ENCODE measurements at places on chromosomes 5 and 9.
A peak's percentile ranks its signal among the peaks of the same experiment; 100 is the strongest.

- no peak for DNase-seq
Measured at GRCh38 chr5:147567917-147568598, 58.2 kb upstream of the DPYSL3 start.

DNA sequence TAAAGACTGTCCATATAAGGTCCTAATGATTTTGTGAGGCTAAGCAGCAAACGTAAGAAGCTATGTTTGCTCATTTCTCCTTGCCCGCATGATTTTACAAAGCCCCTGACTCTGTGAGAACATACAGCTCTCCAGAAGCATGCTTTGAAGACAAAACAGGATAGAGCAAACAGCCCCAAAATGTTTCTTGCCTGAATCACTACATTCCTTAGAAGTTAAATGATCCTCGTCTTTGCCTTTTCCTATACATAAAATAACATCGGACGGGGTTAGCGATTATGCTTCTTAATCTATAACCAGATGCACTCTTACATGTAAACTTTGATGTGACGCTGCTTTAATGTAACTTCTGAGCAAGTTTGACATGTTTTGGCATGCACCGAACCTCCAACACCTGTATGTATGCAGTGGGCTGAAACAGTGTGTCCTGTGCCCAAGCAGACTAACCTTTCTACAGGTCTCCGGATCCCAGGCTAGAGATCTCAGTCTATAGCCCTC is 353.7 kb downstream of the CETN3 start:
- no peak for DNase-seq

DNA sequence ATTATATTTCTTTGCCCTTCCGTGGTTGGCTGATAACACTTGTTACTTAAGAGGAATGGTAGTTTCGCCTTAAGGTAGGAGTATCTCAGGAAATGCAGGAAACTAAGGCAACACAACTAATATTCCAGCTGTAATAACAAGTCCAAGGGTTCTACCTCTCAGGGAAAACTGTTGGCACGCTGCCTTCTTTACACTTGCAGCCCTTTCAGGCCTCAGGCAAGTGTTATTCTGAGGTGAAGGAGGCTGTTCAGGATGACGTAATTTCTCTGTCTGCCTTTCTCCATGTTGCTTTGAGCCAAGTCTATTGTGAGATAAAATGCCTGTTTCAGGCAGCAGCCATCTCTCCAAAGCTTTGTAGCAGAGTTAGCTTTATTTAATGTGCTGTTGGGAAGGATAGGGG is 38.0 kb downstream of the VCAN start:
- DNase-seq: peak; percentile 28

- no peak for DNase-seq
Measured at GRCh38 chr9:109387206-109387605, 66.3 kb upstream of the EPB41L4B start.

GRCh38 chr9:36874921-36875320 is 159.1 kb downstream of the PAX5 start:
- no peak for DNase-seq

DNA sequence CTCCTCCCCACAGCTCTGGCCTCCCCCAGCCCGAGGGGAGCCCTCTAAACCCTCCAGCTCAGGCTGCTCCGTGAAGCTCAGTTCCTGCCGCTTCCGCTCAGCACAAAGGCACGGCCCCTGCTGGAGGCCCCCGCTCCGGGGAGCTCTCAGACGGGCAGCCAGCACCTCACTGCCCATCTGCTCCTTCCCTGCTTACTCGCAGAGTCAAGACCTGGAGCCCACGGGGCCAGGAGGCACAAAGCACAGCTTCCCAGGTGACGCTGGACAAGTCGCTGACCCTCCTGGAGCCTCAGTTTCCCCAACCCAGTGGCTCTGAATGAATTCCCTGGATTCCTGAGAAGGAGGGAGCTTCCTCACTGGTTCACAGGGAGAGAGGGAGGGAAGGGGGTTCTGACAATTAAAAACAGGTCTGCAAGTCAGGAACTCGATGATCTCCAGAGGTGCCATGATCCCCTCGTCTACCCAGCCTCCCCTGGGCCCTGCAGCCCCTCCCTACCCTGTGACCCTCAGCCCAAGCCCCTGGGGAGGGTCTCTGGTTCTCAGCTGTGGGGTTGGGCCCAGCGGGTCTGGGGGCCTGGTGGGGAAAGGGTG is 36.2 kb downstream of the VAV2 start:
- no peak for DNase-seq

GRCh38 chr9:98612061-98612752 is 96.5 kb downstream of the GABBR2 start:
- no peak for DNase-seq

DNA sequence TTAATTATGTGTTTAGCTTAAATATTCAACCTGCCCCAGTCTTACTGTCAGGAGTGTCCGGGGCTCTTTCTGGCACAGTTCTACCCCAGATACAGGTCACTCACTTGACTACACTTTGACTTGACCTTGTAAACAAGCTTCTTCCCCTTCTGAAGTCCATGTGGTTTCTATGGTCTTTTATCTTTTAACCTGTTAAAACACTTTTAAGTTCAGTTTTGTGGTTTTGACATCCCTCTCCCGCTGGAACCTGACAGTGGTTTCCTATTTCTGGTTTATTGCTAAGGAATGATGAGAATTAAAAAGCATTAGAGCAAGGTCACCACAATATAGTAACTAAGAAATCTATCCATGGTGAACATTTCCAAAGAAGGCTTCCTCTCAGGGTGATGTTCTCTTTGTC is 300.1 kb downstream of the TMEM167A start:
- DNase-seq: no peak

DNA sequence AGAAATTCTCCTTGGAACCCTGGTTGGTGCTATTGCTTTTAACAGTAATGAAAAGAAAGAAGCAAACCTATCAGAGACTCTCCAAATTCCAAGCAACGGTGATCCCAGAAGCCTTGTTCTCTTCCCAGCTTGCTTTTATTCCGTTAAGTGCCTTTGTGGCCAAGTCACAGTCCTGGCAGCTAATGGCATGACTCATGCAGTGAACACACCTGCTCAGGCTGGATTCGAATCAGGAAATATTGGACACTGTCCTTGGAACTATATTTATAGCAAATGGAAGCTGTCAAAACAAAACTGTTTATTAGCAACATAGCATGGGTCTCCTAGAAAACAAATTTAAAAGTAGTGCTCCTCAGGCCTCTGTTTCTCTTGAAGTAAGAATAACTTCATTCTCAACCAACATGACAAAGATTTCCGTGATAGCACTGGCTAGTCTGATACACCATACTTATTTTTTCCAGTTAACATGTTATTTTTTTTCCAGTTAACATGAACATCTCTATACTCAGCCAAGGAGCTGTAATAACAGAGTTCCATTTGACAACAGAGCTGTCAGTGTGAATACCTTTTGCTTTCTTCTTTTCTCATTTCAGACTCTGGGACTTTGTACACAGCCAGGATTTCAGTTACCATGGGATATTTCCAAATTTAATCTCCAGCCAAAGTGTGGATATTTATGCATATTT is 502.4 kb downstream of the GADD45G start:
- peak; percentile 73 for DNase-seq

- peak; percentile 53 for DNase-seq
Measured at GRCh38 chr5:6452622-6453504, 4.2 kb downstream of the UBE2QL1 start.

DNA sequence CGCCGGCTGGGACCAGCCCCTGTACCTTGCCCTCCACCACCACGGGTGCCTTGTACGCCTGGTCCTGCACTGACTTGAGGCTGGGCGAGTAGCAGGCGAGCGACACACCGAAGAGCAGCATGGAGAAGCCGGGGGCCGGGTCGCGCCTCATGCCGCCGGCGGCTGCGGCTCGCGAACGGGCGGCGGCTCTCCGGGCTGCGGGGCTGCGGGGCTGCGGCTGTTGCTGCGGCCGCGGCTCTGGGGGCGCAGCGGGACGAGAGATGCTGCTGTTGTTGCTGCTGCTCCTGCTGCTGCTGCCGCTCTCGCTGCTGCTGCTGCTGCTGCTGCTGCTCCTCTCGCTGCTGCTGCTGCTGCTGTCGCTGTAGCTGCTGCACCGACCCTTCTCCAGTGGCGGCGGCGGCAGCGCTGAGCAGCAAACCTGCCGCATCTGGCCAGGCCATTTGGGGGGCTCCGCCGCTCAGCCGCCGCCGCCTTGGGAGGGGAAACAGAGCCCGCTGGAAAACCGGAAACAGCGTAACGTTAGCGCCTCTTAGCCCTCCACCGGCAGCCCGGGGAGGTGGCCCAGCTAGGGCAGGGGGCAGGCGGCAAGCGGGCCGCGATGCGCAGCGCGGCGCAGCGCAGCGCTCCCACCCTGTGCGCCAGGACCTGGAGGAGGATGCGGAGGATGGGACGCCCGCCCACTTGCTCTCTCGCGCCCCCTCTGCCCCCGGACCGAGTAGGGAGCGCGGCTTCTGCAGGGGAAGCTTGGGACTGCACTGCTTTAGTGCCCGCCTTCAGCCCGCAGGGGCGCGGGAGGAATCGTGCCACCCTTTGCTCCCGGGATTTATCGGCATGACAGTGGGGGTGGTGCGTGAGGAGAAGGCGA is at the start of gene NRG2:
Gene NRG2 (minus strand): TSS at position 657 of the 865 bp plus-strand sequence.
- peak; percentile 29 for DNase-seq

- no peak for DNase-seq
Measured at GRCh38 chr9:78253285-78253684, 17.4 kb downstream of the CEP78 start.

GRCh38 chr9:129178568-129179382 is 714 bp upstream of the IER5L start:
- peak; percentile 86 for DNase-seq

- DNase-seq: no peak
Measured at GRCh38 chr9:89352451-89352850, 34.2 kb downstream of the SECISBP2 start.

DNA sequence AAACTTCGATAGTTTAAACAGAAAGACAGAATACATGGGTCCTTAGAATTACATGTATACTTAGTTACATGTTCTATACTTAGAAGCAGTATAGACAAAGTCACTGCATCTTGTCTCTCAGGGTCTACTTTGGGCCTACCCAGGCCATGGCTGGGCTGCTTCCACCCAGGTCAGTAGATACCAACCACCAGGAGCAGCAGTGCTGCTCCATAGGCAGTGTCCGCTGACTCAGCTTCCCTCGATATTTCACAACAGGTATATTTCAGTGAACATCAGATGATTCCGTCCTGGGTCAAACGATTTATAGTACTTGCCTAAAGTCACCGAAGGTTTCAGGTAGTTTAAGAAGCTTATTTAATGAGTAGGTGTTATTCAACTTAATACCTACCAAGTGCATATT is 18.0 kb downstream of the IARS1 start:
- no peak for DNase-seq

GRCh38 chr9:453832-454231 is 239.2 kb downstream of the DOCK8 start:
- DNase-seq: no peak

DNA sequence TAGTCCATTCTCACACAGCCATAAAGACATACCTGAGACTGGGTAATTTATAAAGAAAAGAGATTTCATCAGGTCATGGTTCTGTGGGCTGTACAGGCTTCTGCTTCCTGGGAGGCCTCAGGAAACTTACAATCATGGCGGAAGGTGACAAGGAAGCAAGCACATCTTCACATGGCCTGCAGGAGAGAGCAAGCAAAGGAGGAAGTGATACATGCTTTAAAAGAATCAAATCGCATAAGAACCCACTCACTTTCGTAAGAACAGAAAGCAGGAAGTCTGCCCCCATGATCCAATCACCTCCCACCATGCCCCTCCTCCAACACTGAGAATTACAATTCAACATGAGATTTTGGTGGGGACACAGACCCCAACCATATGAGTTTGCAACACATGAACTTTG is 5.1 kb upstream of the FBXO38 start:
- no peak for DNase-seq

- DNase-seq: no peak
Measured at GRCh38 chr5:136079195-136079985, 50.6 kb downstream of the TGFBI start.

GRCh38 chr5:143121135-143121475 is 282.4 kb downstream of the NR3C1 start:
- DNase-seq: no peak

GRCh38 chr5:96067894-96068614 is 106.4 kb upstream of the ELL2 start:
- DNase-seq: no peak

GRCh38 chr5:55994495-55994997 is at the start of gene IL6ST:
Gene IL6ST (minus strand): TSS chr5:55994963. CDS start chr5:55976278, 18,685 bp downstream.
- DNase-seq: no peak

- DNase-seq: no peak
Measured at GRCh38 chr9:137789295-137789895, 88.2 kb upstream of the CACNA1B start.

DNA sequence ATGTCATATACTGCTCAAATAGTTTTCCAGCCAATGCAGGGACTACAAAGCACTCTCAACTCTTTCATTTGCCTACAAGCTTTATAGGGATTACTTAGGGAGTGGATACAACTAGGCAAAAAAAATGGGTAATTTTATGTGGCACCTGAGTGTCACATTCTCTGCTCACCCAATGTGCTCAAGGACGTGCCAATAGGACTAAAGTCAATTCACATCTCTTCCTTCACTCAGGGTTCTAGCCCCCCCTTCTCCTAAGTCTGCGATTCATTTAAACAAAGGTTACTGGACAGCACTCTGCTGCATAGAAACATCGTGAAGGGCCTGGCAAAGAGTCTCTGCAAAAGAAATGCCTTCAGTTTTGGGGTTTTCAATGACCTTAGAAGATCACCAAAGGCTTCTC is 142.3 kb downstream of the TSSK1B start:
- no peak for DNase-seq

- DNase-seq: no peak
Measured at GRCh38 chr5:33692980-33693379, 198.8 kb downstream of the ADAMTS12 start.

DNA sequence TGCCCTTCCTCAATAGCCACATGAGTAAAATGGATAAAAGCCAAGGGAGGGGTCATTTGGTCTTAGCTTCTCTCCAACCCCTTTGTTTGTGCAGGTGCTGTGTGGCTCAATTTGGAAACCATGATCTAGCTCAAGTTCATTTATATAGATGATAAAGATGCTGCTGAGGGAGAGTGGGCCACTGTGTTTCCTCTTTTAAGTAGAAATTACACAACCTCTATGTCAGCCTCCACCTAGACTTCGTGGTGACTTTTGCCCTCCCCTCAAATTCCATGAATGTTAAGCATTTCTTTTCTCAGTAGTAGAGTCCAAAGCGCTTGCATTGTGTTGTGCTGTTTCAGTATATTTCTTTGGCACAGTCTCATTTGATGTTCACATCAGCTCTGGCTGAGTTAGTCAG is 241.4 kb downstream of the ARHGAP26 start:
- DNase-seq: no peak

GRCh38 chr9:87118594-87118993 is 171.3 kb upstream of the GAS1 start:
- DNase-seq: no peak

DNA sequence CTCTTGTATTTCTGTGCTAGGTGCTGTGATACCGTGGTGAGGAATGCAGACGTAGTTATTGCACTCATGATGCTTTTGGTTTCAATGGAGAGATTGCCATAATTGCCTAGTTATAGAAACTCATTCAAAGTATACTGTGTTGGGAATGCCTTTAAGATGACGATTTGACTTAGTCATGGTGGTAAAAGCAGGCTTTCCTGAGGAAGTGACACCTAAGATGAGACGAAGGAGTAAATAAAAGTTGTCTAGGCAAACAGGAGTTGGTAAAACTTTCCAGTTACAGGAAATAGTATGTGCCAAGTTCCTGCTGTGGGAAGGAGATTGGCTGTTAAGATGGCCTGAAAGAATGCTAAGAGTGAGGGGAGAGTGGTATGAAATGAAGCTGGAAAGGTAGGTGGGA is 48.1 kb downstream of the FOCAD start:
- DNase-seq: no peak

- DNase-seq: no peak
Measured at GRCh38 chr5:95107138-95107537, 177.8 kb downstream of the MCTP1 start.
